Ovary (tissue), 10 donors: ENCODE measurements at places on chromosomes 13 and 19.

DNA sequence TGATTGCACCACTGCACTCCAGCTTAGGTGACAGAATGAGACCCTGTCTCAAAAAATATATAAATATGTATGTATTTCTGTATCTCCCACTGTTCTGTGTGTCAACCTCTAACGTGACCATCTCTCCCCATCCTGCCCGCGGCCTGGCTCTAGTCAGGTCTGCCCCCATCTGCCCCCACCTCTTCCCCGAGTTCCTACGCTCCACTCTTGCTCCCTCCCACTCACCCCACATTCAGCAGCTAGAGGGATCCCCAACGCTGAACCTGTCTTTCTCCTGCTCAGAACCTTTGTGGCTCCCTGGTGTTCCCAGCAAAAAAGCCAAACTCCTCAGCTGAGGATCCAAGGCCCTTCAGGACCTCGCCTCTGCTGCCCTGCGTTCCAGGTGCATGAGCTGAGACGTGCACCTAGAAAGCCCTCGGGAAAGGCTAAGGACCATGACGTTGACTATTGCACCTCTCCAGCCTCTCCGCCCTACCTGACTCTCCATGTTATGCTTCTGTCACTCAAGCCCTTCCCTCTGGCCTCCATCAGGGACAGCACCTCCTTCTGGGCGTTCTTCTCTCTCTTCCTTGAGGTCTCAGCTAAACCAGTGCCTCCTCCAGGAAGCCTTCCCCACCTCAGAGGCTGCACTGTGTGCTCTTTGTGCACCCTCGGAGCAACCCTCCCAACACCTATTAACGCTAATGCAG is 18.1 kb downstream of the AKT2 start:
- H3K4me3 ChIP-seq: no peak overlapping the region
- H3K36me3 ChIP-seq: no peaks in the 10 kb centered on the region
- peaks cover 7% of the 10 kb centered on the region for H3K4me1 ChIP-seq
- DNase-seq: no peak
- H3K27me3 ChIP-seq: no peaks in the 10 kb centered on the region

DNA sequence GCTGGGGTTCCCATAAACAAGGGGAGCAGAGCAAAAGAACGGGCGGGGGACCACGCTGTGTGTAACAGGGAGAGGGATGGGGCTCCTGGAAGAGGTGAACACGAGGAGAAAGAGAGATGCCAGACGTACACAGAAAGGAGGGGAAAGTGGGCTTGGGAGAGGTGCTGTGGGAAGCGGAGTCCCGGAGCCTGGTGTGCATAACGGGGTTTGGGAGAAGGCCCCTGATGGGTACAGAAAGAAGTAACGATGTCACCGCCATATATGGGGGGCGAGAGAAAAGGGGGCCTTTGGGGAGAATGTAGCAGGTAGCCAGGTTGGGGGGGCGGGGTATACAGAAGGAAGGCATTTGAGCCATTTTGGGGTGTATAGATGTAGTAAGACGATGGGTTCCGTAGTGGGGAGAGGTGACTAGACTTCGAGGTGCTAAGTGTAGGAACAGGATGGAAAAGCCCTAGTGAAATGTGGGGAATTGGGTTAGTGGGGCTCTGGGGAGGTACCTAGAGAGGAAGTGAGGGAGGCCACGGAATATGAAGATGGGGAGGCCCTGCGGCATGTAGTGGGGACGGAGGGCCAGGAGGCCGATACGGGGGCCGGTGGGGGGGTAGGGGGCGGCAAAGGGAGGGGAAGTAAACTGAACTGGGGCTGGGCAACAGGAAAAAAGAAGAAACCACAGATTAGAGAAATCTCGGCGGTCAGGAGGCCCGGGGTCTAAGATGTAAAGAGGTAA is 787 bp downstream of the ZNF580 start:
- H3K36me3 ChIP-seq: no peaks in the 10 kb centered on the region
- DNase-seq: no peak

GRCh38 chr13:42970824-42971690 is 21.0 kb downstream of the EPSTI1 start:
- H3K4me1 ChIP-seq: peaks cover 2% of the 10 kb centered on the region
- no peak overlapping the region for H3K27ac ChIP-seq
- H3K4me3 ChIP-seq: no peak overlapping the region

GRCh38 chr19:49677231-49677900 is at the start of gene PRMT1:
PRMT1 (plus strand) TSS chr19:49677271; CDS start chr19:49677281, 10 bp downstream.
- H3K36me3 ChIP-seq: no peaks in the 10 kb centered on the region
- peaks cover 6% of the 10 kb centered on the region for H3K4me1 ChIP-seq
- peak; percentile 78 for DNase-seq
- H3K4me3 ChIP-seq: peak within 1 kb of the TSS; percentile 63

DNA sequence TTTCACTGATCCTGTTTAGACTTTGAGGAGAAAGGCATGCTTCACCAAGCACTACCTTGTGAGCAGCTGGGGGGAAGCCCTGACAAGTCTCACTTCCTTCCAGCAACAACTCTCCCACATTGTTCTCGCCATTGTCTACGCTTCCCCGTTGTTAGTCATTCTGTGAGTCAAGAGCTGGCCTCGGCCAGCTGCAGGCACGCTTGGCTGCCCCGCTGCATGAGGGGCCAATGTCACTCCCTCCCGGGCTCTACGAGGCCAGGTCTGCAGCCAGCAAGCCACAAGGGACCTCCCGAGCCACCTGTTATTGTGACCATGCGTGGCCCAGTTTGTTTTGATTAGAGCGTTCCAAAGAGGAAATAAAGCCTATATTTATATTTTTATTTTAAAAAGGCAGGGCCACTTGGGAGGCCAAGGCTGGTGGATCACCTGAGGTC is 220.9 kb downstream of the FOXO1 start:
- no peaks in the 10 kb centered on the region for H3K27me3 ChIP-seq
- no peaks in the 10 kb centered on the region for H3K36me3 ChIP-seq
- H3K4me1 ChIP-seq: peaks cover 12% of the 10 kb centered on the region
- H3K4me3 ChIP-seq: no peak overlapping the region
- no peak overlapping the region for H3K27ac ChIP-seq
- DNase-seq: peak; percentile 29

GRCh38 chr13:49214917-49215376 is 5.2 kb upstream of the MLNR start:
- H3K4me1 ChIP-seq: no peaks in the 10 kb centered on the region
- no peak for DNase-seq
- no peaks in the 10 kb centered on the region for H3K27me3 ChIP-seq
- no peak overlapping the region for H3K27ac ChIP-seq
- H3K36me3 ChIP-seq: no peaks in the 10 kb centered on the region
- no peak overlapping the region for H3K4me3 ChIP-seq

- no peaks in the 10 kb centered on the region for H3K27me3 ChIP-seq
- no peak overlapping the region for H3K4me3 ChIP-seq
- no peaks in the 10 kb centered on the region for H3K36me3 ChIP-seq
- no peak overlapping the region for H3K27ac ChIP-seq
- DNase-seq: no peak
These were observed 45.2 kb downstream of the MLLT1 start for GRCh38 chr19:6234527-6234926.

DNA sequence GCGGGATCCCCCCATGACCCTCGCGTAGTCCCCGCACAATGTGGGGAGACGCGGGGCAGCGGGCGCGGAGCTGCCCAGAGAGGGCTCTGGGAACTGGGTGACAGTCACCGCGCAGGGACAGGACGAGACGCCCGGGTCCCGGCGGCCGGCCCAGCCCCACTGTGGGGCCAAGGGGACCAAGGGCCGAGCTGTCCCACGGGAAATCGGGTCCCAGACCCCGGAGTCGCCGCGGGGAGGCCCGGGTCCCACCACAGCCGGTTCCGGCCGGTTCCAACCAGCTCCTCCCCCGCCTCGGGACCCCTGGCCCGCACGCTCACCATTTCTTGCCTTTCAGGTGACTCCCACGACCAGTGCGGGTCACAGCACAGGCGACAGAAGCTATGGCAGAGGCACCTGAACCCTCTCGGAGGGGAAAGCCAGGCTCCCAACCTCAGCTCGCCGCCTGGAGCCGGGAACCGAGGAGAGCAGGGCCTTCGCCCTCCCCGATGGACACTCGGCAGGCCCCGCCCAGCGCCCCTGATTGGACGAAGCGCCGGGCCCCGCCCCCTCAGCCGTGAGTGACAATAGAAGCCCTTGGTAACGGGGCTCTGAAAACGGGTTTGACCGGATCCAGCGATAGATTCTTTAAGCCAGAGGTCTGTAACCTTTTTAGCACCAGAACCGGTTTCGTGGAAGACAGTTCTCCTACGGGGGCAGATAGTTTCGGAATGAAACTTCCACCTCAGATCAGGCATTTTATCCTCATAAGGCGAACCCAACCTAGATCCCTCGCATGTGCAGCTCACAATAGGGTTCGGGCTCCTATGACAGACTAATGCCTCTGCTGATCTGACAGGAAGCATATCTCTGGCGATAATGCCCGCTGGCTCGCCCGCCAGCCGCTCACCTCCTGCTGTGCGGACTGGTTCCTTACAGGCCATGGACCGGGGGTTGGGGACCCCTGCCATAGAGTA is at the start of gene ZNF433:
Gene ZNF433, minus strand, starts transcription at position 460 of the 953 bp plus-strand sequence. Its CDS starts 140 bp downstream, at position 320.
- DNase-seq: peak; percentile 91
- H3K36me3 ChIP-seq: no peaks in the 10 kb centered on the region
- H3K27me3 ChIP-seq: no peaks in the 10 kb centered on the region
- peak within 1 kb of the TSS; percentile 71 for H3K4me3 ChIP-seq
- peaks cover 6% of the 10 kb centered on the region for H3K4me1 ChIP-seq

DNA sequence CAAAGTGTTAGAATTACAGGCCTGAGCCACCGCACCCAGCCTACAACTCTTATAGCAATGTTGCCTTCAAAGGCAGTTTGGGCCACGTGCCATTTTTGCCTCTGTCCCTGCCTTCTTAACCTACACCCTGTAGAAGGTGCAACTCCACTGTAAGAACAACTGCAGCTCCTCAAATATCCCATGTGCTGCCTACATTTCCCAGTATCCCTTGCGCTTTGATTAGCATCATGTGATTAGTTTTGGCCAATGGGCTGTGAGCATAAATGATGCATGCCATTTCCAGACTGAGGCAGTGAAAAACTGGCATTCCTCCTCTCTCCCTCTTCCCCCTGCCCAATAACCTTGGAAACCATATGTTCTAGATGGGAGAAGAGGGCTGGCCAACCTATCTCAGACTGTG is 75.2 kb upstream of the MRI1 start:
- H3K4me3 ChIP-seq: no peak overlapping the region
- no peaks in the 10 kb centered on the region for H3K27me3 ChIP-seq
- no peaks in the 10 kb centered on the region for H3K4me1 ChIP-seq
- H3K27ac ChIP-seq: no peak overlapping the region
- DNase-seq: no peak
- no peaks in the 10 kb centered on the region for H3K36me3 ChIP-seq

GRCh38 chr19:19691683-19692082 is 23.0 kb downstream of the ZNF101 start:
- H3K36me3 ChIP-seq: no peaks in the 10 kb centered on the region
- DNase-seq: no peak
- no peak overlapping the region for H3K27ac ChIP-seq
- no peaks in the 10 kb centered on the region for H3K4me1 ChIP-seq
- no peaks in the 10 kb centered on the region for H3K27me3 ChIP-seq

DNA sequence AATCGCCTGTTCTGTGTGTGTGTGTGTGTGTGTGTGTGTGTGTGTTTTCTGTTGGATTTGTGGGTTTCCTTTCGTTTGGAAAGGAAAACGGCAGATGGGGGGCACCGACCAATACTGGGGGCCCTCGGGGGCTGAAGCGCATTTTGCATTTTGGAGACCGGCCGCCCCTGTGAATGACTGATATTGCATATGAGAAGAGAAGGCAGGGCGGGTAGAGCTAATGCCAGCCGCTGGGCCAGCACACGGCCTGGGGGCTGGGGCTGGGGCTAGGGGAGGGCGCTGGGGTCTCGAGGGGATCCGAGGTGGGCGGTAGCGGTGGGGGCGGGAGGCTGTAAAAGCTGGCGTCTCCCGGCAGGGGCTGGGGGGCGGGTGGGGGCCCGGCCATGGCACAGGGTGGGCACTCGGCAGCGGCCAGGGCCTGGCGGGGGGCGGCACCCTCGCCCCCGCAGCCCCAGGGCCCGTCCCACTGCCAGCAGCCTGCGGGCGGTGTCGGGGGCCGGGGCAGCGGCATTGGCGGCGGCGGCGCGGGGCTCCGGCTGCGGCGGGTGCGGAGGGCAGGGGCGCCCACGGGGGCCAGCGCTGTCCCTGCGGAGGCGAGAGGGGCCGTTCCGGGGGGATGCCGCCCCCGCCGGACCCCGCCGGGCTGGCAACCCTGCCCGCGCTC is 11.2 kb downstream of the ANO8 start:
- no peaks in the 10 kb centered on the region for H3K4me1 ChIP-seq
- DNase-seq: no peak
- H3K4me3 ChIP-seq: no peak overlapping the region
- no peaks in the 10 kb centered on the region for H3K27me3 ChIP-seq
- no peaks in the 10 kb centered on the region for H3K36me3 ChIP-seq
- no peak overlapping the region for H3K27ac ChIP-seq

DNA sequence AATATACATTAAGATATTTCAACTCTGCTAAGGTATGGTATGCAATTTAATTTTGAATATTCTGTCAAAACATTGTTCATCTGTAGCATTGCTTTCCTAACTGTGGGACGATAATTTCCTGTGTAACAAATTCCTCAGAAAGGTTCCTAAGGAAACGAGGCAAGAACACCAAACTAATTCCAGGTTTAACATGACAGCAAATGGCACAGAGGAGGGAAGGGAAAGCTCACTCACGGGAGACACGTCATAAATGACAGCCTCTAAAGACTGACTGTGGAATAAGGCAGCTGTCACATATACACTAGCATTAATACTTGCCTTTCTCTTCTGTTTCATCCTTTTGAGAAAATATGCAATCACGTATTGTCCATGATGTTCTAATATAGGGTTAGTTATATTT is 380.6 kb downstream of the LIG4 start:
- H3K4me3 ChIP-seq: no peak overlapping the region
- no peak for DNase-seq
- H3K27me3 ChIP-seq: no peaks in the 10 kb centered on the region
- H3K36me3 ChIP-seq: no peaks in the 10 kb centered on the region
- H3K27ac ChIP-seq: no peak overlapping the region

DNA sequence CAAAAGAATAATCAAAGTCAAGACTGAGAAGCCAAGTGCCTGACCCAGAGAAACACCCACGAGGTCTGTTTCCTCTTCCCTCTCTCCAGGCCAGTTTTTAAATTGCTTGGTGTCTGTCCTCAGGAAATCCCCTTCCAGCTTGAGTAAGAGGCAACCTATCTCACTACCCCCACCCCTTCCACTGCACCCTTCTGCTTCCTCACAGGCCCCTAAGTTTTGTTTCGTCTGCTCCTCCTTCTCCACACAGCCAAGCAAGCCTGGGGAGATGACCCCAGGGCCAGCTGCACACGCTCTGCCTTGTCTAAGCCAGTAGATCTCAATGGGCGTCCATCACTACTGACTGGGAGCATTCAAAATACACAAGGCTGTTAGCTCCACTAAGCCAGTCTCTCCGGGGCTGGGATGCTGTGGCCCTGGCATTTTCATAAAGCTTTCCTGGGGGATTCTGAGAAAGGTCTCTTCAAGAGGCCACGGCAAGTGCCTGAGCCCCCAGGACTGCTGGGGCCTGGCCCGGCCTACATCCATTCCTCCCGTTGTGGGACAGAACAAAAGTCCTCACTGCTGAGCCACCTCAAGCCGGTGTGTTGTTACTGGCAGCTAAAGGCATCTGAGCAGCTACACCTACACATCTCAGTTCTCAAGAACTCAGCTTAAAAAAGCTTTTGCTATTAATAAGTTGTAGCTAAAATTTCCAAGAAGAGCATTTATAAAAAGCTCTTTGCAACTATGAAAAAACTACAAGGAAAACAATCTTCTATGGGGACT is 14.9 kb upstream of the IL4I1 start:
- no peak for DNase-seq
- H3K4me3 ChIP-seq: no peak overlapping the region
- no peaks in the 10 kb centered on the region for H3K36me3 ChIP-seq
- H3K27ac ChIP-seq: no peak overlapping the region
- peaks cover 9% of the 10 kb centered on the region for H3K4me1 ChIP-seq
- H3K27me3 ChIP-seq: no peaks in the 10 kb centered on the region

- no peaks in the 10 kb centered on the region for H3K36me3 ChIP-seq
These were observed 570.5 kb upstream of the GPC6 start for GRCh38 chr13:92656103-92656502.
